ENCODE measurements at places on chromosomes 1 and 21.
A peak's percentile ranks its signal among the peaks of the same experiment; 100 is the strongest.

- no peak for DNase-seq
Measured at GRCh38 chr1:94362466-94363058, 55.6 kb upstream of the ABCD3 start.

DNA sequence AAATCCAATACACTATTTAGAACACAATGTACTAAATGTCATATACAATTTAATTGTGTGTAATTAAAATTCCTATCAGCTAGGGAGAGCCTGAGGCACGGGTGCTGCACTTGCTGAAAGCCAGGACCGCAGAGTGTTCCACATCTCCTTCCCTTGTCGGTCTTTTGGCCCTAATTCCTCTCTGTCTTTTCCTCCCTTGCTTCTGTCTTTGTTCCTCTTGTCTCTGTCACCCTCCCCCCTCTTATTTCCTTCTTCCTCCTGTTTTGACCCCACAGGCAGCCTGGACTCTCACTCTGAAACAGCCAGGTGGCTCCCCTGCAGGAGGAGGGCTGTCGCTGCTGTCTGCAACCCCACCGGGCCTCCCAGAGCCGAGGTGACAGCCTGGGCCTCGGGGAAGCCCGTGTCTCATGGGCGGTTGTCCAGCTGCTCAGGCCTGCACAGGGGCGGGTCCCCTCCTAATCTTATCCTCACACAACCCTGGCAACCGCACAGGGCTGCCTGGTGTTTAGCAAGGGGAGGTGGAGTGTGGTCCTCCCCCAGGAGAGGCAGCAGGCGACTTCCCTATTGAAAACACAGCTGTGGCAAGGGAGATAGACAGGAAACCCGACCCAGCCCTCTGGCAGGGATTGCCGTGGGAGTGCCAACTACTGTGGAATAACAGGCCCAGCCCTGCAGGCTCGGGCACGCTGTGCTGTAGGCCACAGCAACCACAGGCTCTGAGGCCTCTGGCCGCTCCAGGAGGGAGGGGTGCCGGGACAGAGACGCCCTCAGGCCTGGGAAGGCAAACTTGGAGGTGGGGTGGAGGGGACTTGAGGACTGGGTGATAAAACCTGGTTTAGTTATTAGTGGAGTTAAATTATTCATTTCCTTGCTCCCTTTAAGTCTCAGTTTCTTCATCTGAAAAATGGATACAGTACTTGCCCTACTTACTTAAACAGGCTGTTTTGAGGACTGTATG, 68.8 kb upstream of the WDR26 start:
- DNase-seq, result peak; percentile 97

DNA sequence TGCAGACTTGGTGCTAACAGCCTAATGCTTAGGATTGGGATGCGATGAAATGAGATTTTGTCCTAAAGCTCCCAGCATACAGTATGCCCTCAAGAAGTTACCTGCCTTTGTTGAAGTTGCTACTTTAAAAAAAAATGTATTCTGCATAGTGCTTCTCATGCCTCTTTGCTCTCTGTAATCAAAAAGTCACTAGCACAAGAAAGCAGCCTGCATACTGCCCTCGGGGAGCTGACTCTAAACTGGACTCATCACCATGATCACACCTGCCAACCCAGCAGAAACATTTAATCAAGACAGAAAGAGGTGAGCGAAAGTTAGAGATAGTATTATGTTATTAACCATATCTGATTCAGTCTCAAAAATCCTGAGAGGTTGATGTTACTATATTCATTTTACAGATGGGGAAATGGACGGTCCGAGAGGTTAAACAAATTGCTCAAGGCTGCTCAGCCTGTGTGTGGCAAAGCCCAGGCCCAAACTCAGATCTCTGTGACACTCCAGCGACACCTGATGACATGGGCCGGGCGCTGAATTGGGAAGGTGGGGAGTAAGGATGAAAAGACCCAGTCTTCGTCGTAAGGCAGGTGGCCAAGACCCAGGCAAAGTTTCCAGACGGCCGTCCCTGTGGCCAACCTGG, 1.1 kb downstream of the BATF3 start:
- no peak for DNase-seq

- no peak for DNase-seq
Measured at GRCh38 chr1:92752719-92753118, 32.2 kb downstream of the EVI5 start.

GRCh38 chr1:248837045-248837780, 811 bp upstream of the ZNF672 start:
- DNase-seq, result no peak

DNA sequence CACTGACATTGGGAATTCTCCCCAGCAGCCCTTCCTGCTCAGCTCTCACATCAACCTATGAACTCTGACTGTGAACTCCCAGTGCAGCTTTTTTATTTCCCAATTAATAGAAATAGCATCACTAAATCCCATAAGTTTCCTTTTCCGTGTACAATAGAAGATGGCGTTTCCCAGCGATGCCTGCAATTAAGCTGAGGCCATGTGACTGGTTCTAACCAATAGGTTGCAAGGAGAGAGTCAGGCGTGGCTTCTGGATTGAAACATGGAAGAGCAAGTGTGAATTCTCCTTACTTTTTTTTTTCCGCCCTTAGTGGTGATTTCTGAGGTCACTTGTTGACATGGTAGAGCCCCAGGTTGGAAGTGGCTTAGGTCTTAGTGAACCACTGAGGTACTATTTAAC, 59.0 kb upstream of the IGSF5 start:
- no peak for DNase-seq

DNA sequence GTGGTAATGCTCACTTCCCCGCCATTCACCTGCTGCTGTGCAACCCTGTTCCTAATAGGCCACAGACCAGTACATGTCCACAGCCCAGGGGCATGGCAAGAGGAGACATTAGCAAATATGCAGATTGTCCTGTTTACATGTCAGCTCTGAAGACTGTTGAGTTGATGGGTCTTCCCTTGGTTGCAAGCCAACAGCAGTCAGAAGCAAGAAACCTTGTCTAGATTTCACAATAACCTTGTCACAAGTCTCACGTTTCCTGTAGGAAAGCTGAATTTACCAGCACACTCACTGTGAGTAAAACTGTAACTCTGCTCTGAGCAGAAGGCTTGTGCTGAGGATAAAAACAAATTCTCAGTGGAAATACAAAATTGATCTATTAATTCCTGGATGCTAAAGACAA, 195.1 kb downstream of the HLX start:
- DNase-seq, result no peak

- DNase-seq, result no peak
Measured at GRCh38 chr1:80170811-80171485, 1164.4 kb upstream of the ADGRL4 start.
